Brain (organoid and tissue), 16 donors: ENCODE measurements at places on chromosomes 4 and X. TPM values are rescaled to one million over a fixed set of nuclear protein-coding genes. Genes with fewer than 3 reads are reported as not detected.

The LRRC66 gene
- polyA plus RNA-seq: 0.24 TPM

The ADGRL3 gene
- polyA plus RNA-seq: 10.6 TPM

The RBMXL3 gene
- polyA plus RNA-seq: not detected

The DDX3X gene
- 76.9 TPM for polyA plus RNA-seq

The HPGD gene
- polyA plus RNA-seq: 0.61 TPM

The GRPR gene
- polyA plus RNA-seq: not detected

The MAGEA11 gene
- not detected for polyA plus RNA-seq

The STATH gene
- not detected for polyA plus RNA-seq

The MAGEA2B gene
- polyA plus RNA-seq: 2.6 TPM

The PIN4 gene
- 26.1 TPM for polyA plus RNA-seq

The RHOH gene
- polyA plus RNA-seq: not detected

The GAGE12F gene
- not detected for polyA plus RNA-seq

The FOXR2 gene
- not detected for polyA plus RNA-seq

The GRID2 gene
- polyA plus RNA-seq: 0.83 TPM
